ENCODE measurements at places on chromosomes 16 and 17. TPM values are rescaled to one million over a fixed set of nuclear protein-coding genes. Genes with fewer than 3 reads are reported as not detected.

Gene JUP
- total RNA-seq, result 115 TPM

Gene SEZ6L2
- total RNA-seq, result 1.4 TPM

Gene TP53TG3
- not detected for total RNA-seq

Gene PRCD
- 0.65 TPM for total RNA-seq
